Peyer's patch (tissue), 4 donors: ENCODE measurements at places on chromosomes 13 and 19.

- DNase-seq = no peak
Measured at GRCh38 chr19:47497050-47497766, 13.2 kb upstream of the KPTN start.

DNA sequence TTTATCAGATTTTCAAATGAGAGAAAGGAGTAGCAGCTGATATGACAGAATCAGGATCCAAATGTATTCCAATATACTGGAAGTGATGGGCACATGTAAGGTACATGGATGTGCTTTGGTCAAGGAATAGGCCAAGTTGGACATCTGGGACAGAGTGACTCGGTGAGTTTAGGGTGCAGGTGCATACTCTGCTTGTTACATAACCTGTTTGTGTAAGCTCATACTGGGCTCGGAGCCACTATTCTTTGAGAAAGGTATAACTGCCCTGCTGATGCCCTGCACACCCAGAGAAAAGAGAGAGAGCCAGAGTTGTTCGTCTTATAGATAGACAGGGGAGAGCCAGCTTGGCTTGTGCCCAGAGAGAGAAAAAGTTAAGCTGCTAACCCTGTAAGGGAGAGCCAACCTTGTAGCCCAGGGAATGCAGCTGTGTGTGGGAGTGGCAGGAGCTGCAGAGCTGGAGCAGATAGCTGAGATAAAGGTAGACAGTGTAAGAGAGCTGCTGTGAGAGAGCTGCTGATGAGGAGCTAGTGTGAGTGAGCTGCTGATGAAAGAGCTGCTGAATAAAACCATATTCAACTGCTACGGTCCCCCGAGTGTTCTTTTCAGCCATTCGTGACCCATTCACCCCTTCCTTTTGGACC lies 40.7 kb upstream of the N4BP2L1 start:
- DNase-seq = no peak

- DNase-seq = no peak
Measured at GRCh38 chr13:95437561-95437960, 115.0 kb upstream of the CLDN10 start.

GRCh38 chr19:31214086-31214485 lies 135.2 kb downstream of the TSHZ3 start:
- peak; percentile 91 for DNase-seq
